ENCODE measurements at places on chromosomes 4 and X.

- DNase-seq: no peak
- no peaks in the 10 kb centered on the region for H3K4me1 ChIP-seq
- H3K4me3 ChIP-seq: no peak overlapping the region
- no peaks in the 10 kb centered on the region for H3K36me3 ChIP-seq
- H3K27me3 ChIP-seq: no peaks in the 10 kb centered on the region
Observed at GRCh38 chr4:184620212-184620867, 28.9 kb downstream of the CASP3 start.

DNA sequence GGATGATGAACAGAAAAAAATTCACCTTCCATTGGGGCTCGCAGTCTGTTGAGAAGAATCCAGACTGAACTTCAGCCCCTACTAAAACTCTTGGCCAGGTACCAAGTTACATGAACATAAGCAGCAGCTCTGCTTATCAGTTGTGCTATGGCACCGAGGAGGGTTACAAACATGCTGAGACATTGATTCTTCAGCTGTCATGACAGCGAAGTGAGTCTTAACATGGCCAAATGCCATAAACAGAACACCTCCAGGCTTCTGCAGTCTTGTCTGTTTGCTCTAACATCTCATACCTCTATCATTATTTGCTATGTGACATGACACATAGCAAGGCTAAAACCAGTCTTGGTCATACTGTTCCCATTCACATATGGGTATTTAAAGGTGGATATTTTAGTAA is 521.5 kb downstream of the GRID2 start:
- DNase-seq: no peak
- H3K36me3 ChIP-seq: no peaks in the 10 kb centered on the region
- H3K4me1 ChIP-seq: no peaks in the 10 kb centered on the region
- H3K27me3 ChIP-seq: no peaks in the 10 kb centered on the region
- no peak overlapping the region for H3K27ac ChIP-seq
- H3K4me3 ChIP-seq: no peak overlapping the region

DNA sequence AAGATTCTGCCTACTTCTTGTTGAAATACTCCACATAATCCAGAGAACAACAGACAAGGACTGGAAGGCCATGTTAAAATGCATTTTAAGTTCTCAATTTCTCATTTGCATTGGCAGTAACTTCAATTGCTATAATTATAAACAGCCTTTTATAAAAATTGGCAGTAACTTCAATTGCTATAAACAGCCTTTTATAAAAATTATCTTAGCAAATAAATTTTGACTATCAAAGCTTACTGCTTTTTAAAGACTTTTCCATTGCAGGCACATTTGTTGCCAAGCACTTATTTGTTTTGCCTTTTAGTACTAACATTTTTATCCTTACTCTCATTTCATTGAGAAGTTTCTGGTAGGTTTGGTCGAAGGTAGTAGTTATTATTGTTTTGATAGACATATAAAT is 17.8 kb downstream of the SCFD2 start:
- no peak for DNase-seq
- peaks cover 9% of the 10 kb centered on the region for H3K4me1 ChIP-seq
- H3K4me3 ChIP-seq: no peak overlapping the region
- no peak overlapping the region for H3K27ac ChIP-seq
- no peaks in the 10 kb centered on the region for H3K27me3 ChIP-seq

- peaks cover 41% of the 10 kb centered on the region for H3K27me3 ChIP-seq
- no peak for DNase-seq
- H3K4me1 ChIP-seq: no peaks in the 10 kb centered on the region
- H3K4me3 ChIP-seq: peak overlapping the region; percentile 49
- no peaks in the 10 kb centered on the region for H3K36me3 ChIP-seq
- no peak overlapping the region for H3K27ac ChIP-seq
Observed at GRCh38 chrX:40167850-40168479, 70.2 kb upstream of the BCOR start.

GRCh38 chrX:15737190-15737958 is 696 bp upstream of the CA5B start:
- H3K36me3 ChIP-seq: no peaks in the 10 kb centered on the region
- peak overlapping the region; percentile 40 for H3K27ac ChIP-seq
- peak overlapping the region; percentile 39 for H3K4me3 ChIP-seq

DNA sequence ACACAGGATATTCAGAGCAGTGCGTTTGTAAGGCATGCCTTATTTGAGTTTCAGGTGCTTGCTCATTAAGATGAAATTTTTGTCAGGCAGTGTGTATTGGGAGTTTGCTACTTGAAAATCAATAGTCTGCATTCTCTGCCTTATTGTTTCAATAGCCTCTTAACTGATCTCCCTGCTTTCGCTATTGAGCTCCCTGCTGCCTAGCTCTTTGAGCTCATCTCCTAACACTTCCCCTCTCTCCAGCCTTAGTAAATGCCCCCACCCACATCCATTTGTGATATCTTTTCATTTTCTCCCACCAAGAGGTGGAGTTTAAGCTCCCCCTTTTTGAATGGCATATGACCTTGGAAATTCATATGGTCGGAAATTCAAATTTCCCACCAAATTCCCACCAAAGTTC is 256.6 kb downstream of the IL1RAPL1 start:
- DNase-seq: no peak
- H3K4me1 ChIP-seq: no peaks in the 10 kb centered on the region
- H3K27me3 ChIP-seq: no peaks in the 10 kb centered on the region

- H3K4me1 ChIP-seq: no peaks in the 10 kb centered on the region
- H3K4me3 ChIP-seq: no peak overlapping the region
- no peak overlapping the region for H3K27ac ChIP-seq
- DNase-seq: no peak
Observed at GRCh38 chr4:78534286-78534955, 17.1 kb upstream of the ANXA3 start.

DNA sequence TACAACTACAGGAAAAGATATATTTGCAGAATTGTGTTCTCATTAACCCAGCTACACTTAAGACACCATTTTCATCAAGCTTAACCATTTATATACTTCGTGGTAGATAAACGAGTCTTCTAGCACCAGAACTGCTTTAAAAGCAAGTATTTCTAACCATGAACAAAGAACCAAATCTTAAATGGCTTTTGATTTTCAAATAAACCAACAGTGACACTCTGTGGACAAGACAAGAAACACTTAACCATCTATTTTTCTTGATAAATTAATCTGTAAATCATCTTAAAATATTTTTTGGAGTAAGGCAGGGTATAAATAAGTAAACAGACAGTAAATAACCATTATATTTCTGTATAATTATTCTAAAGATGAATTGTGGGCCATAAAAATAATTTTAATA is 10.2 kb downstream of the BEND2 start:
- DNase-seq: no peak
- H3K4me1 ChIP-seq: no peaks in the 10 kb centered on the region
- no peak overlapping the region for H3K27ac ChIP-seq
- no peak overlapping the region for H3K4me3 ChIP-seq
- no peaks in the 10 kb centered on the region for H3K27me3 ChIP-seq

DNA sequence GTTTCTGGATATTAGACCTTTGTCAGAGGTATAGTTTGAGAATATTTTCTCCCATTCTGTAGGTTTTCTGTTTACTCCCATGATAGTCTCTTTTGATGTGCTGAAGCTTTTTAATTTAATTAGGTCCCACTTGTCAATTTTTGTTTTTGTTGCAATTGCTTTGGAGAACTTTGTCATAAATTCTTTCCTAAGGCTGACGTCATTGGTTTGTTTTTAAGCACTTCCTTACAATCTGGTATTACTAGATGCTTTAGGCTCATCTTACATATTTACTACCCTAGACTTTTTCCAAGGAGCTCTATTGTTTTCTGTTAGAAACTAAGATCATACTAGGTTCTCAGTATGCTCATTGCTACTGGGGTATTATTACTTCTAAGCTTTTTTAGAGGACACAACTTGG is 806.3 kb downstream of the PDHA2 start:
- no peak overlapping the region for H3K27ac ChIP-seq
- H3K4me1 ChIP-seq: no peaks in the 10 kb centered on the region
- no peak for DNase-seq
- no peaks in the 10 kb centered on the region for H3K36me3 ChIP-seq
- no peaks in the 10 kb centered on the region for H3K27me3 ChIP-seq

- no peak overlapping the region for H3K4me3 ChIP-seq
- no peaks in the 10 kb centered on the region for H3K27me3 ChIP-seq
- no peak for DNase-seq
- H3K36me3 ChIP-seq: peaks cover 35% of the 10 kb centered on the region
- H3K4me1 ChIP-seq: peaks cover 17% of the 10 kb centered on the region
Observed at GRCh38 chr4:88747351-88747750, 49.7 kb upstream of the NAP1L5 start.

DNA sequence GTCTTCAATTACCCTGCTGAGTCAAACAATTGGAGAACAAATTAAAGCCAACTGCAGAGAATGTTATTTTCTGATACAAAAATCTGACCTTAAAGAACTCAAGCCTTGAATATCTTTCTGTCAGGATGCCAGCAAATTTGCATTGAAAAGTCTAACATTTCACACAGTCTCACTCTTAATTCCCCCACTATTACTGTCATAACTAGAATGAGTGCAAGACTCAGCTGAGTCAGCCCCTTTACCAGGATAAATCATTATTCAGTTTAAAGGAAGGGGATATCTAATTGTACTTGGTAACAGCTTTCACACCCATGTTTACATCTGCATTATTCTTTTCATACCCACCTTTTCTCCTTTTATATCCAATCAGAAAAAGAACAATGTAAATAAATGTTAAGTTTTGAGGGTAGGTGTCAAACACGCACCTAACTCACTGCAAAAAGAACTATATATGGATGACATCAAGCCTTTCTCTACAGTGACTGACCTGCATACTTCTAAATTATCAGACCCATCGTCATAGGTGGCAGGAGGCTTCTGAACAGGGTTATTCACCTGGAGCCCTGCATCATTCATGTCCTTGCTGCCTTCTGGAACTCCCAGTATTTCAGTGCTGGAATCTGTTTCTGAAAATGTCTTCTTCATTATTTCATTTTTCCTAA is 117.4 kb downstream of the TMA16 start:
- H3K4me3 ChIP-seq: no peak overlapping the region
- no peaks in the 10 kb centered on the region for H3K4me1 ChIP-seq
- no peaks in the 10 kb centered on the region for H3K27me3 ChIP-seq
- DNase-seq: no peak
- no peaks in the 10 kb centered on the region for H3K36me3 ChIP-seq

- no peak for DNase-seq
- H3K27ac ChIP-seq: no peak overlapping the region
- no peaks in the 10 kb centered on the region for H3K36me3 ChIP-seq
- H3K4me1 ChIP-seq: no peaks in the 10 kb centered on the region
- H3K4me3 ChIP-seq: no peak overlapping the region
Observed at GRCh38 chrX:36684053-36684452, 324.1 kb upstream of the FAM47C start.

- DNase-seq: no peak
- H3K27ac ChIP-seq: no peak overlapping the region
- H3K4me3 ChIP-seq: no peak overlapping the region
- H3K4me1 ChIP-seq: no peaks in the 10 kb centered on the region
Observed at GRCh38 chr4:7058792-7059191, 9.1 kb downstream of the GRPEL1 start.

DNA sequence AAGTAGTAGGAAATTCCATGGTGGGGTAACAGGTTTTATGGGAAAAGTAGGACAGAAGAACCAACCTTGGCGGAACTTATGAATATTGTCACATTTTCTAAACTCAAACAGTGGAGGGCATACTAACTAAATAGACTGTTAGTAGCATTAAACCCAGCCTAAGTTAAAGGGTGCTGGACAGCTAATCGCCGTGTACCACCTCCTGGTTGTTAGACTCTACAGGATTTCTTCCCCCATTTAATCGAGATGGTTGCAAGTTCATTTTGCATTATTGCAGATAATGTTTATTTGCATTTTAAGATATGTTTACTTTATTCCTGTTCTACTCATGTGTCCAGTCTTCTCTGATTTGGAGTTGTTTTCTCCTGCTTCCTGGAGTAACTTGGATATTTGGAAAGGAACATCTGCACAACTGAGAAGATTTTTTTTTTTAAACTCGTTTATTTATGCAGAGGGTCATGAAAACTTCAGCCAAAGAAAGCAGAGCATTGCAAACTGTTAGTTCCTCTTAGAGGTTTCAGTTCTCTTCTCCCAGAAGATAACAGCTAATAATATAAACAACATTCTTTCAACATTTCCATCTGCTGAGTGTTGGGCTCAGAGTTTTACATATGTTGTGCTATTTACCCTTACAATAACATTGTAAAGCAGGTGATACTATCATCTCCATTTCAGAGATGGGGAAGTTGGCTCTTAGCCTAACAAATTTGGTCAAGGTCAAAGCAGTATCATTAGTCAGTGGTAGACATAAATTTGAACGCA is 51.5 kb upstream of the TBC1D9 start:
- H3K4me1 ChIP-seq: no peaks in the 10 kb centered on the region
- no peaks in the 10 kb centered on the region for H3K36me3 ChIP-seq
- no peaks in the 10 kb centered on the region for H3K27me3 ChIP-seq
- H3K4me3 ChIP-seq: no peak overlapping the region
- no peak for DNase-seq

GRCh38 chr4:97994765-97995465 is 148.4 kb downstream of the STPG2 start:
- H3K27me3 ChIP-seq: no peaks in the 10 kb centered on the region
- H3K27ac ChIP-seq: no peak overlapping the region
- DNase-seq: no peak
- H3K4me1 ChIP-seq: no peaks in the 10 kb centered on the region
- H3K4me3 ChIP-seq: no peak overlapping the region

- H3K27ac ChIP-seq: no peak overlapping the region
- no peak for DNase-seq
- H3K36me3 ChIP-seq: no peaks in the 10 kb centered on the region
- no peaks in the 10 kb centered on the region for H3K4me1 ChIP-seq
- H3K4me3 ChIP-seq: no peak overlapping the region
Observed at GRCh38 chr4:3283916-3284315, 8.9 kb upstream of the RGS12 start.

GRCh38 chr4:182294451-182294850 is 51.2 kb downstream of the TENM3 start:
- no peak for DNase-seq
- no peak overlapping the region for H3K4me3 ChIP-seq
- no peaks in the 10 kb centered on the region for H3K27me3 ChIP-seq
- H3K27ac ChIP-seq: no peak overlapping the region
- no peaks in the 10 kb centered on the region for H3K36me3 ChIP-seq

All from gastrocnemius medialis (tissue), 4 donors.